ENCODE measurements at places on chromosomes 5 and 9.

GRCh38 chr5:65981548-65981947 lies 55.2 kb downstream of the ERBIN start:
- no peak for DNase-seq

GRCh38 chr5:93311881-93312280 lies 269.1 kb downstream of the NR2F1-AS1 start:
- no peak for DNase-seq

- no peak for DNase-seq
Observed at GRCh38 chr5:124909734-124910133, 163.3 kb upstream of the ZNF608 start.

GRCh38 chr9:116372081-116372673 lies 218.6 kb downstream of the PAPPA start:
- DNase-seq: no peak

DNA sequence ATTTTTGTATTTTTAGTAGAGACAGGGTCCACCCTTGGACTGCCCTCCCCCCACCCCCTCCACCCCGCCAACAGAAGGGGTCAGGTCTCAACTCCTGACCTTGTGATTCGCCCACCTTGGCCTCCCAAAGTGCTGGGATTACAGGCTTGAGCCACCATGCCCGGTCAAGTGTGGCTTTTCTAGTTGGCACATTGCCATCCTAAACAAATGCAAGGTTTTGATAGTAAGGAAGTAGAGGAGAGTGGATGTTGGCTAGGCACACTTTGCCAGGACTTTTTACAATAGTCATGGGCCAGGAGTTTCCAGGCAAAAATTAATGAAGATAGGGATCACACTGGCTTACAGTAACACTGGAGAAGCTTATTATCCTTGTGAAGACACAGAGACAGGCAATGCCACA lies 62.4 kb downstream of the GALNT12 start:
- DNase-seq: no peak

- no peak for DNase-seq
Observed at GRCh38 chr5:119255571-119256356, 100.1 kb upstream of the TNFAIP8 start.

DNA sequence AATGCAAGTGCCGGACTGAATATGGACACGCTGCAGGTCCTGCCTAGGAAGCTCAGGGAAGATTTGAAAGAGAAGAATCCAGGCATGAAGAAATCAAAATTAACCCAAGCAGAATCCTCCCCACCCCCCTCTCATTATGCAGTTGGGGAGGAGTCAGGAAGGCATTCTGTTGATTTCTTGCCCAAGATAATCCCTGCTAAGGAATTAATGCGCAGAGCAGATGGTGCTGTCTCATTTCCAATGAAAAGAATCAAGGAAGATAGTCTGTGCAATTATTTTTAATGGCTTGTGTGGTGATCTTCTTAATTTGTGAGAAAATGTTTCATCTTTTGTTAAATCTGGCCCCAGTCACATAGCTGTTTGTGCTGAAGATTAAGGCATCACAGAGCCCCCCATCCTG lies 145.0 kb downstream of the ZNF462 start:
- no peak for DNase-seq

DNA sequence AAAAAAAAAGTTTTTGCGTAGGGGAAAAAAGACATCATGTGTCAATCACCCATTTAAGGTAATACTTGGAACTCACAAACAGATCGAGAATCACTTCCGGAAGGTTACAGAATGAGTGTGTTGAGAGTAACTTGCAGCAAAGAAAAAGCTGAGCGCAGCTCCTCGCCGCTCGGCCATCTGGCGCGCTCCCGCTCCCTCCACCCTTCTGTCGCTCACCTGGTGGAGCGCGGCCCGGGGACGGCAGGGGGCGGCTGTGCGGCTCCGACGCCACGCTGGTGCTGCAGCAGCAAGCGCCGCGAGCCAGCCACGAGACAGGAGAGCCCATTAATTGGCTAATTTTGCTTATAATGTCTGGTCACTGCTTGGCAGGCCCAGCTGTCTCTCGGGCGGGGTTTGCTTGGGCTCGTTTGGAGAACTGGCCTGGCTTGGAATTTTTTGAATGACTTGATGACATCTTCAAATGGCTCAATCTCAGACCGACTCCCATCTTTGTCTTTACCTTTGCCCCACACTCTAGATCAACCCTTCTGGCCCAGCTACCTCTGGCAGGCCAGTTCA lies 601.8 kb downstream of the CCDC171 start:
- DNase-seq: no peak

DNA sequence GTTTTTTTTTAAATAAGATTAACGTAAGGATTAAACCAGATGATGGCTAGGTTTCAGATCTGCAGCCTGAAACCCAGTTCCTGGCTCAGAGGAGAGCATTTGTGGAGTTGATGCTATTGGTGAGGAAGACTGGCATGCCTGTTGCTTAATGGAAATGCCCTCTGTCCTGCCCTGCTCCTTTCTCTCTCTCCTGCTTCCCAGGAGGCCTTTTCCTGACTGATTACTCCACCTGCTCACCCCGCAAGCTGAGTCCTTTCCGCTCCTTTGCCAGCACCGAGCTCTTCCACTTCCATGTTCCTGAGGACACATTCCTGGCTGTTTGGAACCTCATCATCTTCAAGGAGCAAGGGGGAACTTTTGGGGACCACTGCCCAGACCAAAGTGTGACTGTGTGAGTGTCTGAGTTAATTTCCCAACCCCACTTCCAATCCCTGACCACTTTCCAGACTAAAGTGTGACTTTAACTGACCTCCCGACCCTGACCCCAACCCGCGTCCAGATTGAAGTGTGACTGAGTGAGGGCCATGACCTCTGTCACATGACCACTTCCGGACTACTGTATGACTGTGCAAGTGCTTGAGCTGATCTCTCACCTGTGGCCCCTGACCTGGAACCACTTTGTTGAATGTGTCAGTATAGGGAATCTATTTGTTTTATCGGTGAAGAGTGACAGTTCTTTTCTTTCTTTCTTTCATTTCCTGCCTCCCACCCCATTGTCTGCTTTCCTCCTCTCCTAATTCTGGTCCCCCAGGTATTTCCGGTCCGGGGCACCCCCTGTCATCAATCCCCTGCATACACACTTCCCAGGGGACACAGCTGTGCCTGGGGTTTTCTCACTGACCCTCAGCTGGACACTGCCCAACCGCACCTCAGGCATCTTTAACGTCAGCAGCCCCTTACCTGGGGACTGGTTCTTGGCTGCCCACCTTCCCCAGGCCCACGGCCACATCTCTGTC lies 5.5 kb downstream of the TMEM8B start:
- no peak for DNase-seq

DNA sequence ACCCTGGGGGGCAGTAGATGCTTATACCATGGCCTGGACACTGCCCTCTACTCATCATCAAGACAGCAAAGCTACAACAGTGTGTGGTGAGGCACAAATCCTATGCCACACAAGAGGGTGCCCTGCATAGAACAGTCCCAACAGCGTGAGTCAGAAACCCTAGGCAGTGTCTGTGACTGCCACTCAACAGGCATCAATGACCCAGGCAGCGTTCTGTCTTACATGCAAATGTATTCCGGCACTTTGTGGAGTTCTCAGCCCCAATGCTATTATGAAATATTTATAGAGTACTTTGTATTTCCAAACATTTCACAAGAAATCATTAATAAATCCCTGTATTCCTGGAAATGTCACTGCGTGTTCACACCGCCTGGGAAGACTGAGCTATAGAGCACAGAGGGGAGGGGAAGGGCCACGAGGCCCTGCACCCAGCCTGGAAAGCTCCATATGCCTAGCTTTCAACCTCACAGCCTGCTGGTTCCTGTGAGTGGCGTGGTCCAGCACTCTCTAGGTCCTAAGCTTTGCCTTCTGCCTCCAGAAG lies 77.7 kb downstream of the NIPSNAP3B start:
- DNase-seq: no peak

- DNase-seq: no peak
Observed at GRCh38 chr5:60349891-60350415, 350.0 kb downstream of the DEPDC1B start.

DNA sequence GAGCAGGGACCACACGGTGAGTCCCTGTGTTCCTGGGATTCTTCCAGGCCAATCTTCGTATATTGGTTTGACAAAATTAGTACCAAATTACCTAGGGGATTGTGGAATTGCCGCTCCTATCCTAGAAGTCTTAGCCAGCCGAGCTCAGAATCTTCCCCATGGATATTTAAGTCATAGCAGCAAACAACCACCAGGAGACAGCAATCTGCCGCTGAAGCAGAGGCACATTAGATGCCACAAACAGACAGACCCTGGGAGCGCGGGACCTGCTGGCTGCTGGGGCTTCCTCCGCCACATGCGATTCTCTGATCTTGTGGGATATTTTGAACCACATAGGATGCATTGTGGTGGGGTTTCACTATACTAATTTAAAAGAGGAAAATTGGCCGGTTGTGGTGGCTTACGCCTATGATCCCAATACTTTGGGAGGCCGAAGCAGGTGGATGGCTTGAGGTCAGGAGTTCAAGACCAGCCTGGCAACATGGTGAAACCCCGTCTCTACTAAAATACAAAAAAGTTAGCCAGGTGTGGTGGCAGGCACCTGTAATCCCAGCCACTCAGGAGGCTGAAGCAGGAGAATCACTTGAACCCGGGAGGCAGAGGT lies 31.7 kb upstream of the ZBTB43 start:
- DNase-seq: no peak

DNA sequence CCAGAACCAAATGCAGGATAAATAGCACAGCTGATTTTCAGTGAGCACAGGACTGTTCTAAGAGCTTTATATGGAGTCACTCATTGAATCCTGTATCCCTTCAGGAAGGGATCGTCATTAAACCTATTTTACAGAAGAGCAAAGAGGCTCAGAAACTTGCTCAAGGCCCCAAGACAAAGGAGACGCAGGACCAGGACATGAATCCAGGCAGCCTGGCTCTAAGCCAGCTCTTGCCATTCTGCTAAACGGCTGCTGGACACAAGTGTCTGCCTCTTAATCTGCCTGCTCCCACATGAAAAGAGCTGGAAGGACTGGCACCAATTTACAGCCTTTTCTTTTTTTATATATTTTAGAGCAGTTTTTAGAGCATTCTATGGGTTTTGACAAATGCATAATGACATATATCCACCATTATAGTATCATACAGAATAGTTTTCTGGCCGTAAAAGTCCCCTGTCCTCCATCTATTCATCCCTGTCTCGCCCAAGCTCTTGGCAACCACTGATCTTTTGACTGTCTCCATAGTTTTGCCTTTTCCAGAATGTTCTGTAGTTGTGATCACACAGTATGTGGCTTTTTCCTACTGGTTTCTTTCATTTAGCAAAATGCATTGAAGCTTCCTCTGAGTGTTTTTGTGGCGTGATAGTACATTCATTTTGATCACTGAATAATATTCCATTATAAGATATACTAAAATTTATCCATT lies 37.5 kb downstream of the RETREG1 start:
- DNase-seq: no peak

DNA sequence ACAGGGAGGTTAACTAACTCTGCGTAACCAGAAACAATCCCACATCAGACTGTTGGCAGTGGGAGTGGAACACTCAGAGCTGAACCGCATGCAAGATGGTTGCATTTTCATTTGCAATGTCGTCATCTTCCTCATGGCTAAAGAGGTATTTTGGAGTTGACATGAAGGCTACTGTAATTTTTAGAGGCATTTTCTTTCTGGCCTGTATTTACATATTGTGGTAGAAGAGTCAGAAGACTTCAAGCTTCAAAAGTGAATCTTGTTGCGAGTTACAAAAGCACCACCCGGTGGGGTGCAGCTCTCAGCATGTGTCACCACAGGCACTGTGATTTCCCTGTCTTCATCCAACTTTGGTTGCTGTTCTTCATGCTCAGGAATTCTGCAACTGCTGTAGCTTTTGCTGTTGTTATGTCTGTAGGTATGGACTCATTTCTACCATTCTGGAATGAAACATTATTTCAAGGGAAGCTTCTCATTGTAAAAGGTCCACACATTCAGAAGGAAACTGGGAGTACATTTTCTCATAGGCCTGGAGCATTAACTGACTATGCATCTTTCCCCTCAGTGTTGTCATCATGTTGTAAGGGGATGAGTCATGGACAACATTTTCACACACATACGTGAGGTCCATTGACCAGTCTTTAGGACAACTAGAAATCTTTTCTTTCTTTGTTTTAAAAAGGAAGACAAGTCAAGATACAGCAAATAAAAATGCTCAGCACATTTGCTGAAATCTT lies 35.4 kb upstream of the GDNF start:
- no peak for DNase-seq

DNA sequence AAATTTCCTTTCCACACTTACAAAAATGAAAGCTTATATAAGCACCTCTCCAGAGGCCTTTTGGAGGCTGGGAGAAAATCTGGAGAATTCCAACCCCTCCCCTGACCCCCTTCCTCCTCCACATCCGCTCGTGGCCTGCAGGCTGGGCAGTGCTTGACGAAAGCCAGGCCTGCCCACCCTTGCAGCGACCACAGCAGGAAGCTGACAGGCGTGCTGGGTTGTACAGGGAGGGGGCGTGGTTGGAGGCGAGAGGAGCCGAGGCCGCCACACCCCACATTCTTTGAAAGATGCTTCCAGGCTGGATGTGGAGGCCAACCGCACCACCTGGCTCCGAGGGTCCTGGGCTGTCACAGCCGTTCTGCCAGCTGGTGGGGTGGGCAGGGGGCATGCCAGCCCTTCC lies 47.8 kb upstream of the IER5L start:
- DNase-seq: no peak

DNA sequence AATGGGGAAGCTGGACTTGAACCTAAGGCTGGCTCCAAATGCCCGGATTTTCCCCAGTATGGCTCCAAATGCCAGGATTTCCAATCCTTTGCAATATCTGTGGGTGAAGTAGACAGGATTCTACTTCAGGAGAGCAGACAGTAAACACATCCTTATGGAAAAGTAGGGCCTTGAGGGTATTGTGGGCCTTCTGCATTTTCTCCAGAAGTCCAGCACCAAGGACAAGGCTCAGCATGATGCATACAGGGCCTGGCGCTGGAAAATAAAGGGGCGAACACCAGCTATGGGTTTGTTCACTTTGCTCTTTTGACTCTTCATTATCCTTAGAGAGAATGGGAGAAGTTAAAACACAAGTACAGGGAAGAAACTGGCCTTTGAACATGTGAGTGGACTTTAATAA lies 347.5 kb downstream of the SEMA5A start:
- no peak for DNase-seq
